GM12865 (cell line): ENCODE measurements at places on chromosomes 16 and 17.

- no peak for DNase-seq
These were observed 119.1 kb downstream of the CCDC182 start for GRCh38 chr17:57625957-57626356.

- no peak for DNase-seq
These were observed 113.0 kb downstream of the RBFOX3 start for GRCh38 chr17:79497777-79498348.

GRCh38 chr16:20016234-20016633, 57.5 kb downstream of the GPR139 start:
- no peak for DNase-seq

- no peak for DNase-seq
These were observed 62.4 kb downstream of the SOX9 start for GRCh38 chr17:72183194-72183685.

DNA sequence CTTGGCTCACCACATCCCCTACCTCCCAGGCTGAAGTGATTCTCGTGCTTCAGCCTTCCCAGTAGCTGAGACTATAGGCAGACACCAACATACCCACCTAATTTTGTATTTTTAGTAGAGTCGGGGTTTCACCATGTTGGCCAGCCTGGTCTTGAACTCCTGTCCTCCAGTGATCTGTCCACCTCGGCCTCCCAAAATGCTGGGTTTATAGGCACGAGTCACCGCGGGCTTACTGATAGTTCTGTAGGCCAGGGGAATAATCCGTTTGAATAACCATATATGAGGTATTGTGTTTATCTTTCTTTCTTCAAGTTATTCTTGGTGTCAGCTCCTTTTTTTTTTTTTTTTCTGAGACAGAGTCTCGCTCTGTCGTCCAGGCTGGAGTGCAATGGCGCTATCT, 7.7 kb downstream of the FAM234A start:
- DNase-seq, result no peak

DNA sequence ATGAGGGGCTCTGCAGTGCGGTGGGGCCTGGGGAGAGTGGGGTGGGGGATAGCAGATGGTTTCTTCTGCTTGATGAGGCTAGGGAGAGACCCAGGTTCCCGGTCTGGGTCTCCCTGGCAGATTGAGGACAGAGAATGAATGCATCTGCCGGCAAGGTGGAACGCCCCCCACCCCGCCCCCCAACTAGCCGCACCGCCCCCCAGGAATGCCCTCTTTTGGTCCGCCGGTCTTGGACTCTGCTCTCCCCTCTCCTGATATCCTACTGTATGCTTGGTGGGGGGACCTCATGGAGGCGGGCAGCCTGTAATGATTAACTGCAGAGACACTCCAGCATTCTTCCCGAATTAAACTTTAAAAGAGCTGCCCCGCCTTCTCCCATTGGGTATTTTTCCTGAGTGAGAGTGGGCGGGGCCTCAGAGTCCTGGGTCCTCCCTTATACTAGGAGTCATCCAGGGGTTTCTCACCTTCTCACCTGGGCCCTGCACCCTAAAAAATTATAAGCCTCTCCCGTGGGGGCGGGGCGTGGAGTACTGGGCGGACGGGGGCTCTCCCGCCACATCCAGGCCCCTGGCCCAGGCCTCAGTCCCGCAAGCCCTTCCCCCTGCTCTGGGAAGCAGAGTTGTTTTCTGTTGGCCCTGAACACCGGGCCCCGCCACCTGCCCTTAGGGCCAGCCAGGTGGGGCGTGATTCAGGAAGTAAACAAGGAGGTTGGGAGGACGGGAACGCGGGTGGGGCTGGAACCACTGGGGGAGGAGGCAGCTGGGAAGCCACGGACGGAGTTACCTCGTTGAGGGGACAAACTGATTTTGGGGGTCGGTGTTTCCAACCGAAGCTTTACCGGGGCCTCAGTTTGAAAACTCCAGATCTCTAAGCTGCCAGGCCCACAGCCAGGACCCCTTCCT, 1.5 kb downstream of the GRB7 start:
- DNase-seq, result no peak

GRCh38 chr16:17072104-17072503, 398.7 kb downstream of the XYLT1 start:
- DNase-seq, result peak; percentile 16

DNA sequence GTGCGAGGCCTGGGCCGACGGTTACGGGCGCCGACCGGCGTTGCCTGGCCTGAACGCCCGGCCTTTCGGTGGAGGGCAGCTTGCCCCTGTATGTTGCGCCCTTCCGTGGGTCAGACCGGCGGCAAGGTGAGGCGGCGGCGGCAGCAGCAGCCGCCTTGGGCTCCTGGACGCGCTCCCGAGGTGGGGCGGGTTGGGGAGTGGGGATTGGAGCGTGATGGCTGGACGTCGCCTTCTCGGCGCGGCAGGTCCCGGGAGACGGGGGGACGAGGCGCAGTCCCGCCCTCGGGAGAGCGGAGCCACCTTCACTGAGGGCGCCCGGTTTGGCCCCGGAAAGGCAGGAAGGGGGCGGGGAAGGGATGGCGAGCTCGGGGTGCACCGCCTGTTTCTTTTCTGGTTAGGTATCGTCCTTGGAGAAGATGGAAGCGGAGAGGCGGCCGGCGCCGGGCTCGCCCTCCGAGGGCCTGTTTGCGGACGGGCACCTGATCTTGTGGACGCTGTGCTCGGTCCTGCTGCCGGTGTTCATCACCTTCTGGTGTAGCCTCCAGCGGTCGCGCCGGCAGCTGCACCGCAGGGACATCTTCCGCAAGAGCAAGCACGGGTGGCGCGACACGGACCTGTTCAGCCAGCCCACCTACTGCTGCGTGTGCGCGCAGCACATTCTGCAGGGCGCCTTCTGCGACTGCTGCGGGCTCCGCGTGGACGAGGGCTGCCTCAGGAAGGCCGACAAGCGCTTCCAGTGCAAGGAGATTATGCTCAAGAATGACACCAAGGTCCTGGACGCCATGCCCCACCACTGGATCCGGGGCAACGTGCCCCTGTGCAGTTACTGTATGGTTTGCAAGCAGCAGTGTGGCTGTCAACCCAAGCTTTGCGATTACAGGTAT, 671 bp downstream of the DGKE start:
- DNase-seq, result peak; percentile 90

GRCh38 chr17:2874189-2874686, 78.0 kb downstream of the RAP1GAP2 start:
- DNase-seq, result no peak

- DNase-seq, result no peak
These were observed 238.0 kb downstream of the HS3ST3A1 start for GRCh38 chr17:13363771-13364170.

DNA sequence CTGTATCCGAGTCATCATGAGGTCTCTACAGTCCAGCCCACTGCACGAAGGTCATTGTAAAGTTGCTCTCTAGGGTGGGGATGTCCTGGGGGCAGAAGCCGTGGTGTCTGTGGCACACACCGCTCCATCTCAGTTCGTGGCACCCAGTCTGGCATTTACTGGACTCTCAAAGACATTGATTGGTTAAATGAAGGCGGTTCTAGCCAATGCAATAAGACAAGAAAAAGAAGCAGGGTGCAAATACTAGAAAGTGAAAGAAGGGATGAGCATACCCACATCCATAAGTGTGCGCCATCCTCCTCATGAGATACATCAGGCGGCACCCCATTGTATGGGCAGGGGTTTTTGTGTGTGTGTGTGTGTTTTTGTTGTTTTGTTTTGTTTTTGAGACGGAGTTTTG, 10.7 kb upstream of the ATP2A3 start:
- no peak for DNase-seq

DNA sequence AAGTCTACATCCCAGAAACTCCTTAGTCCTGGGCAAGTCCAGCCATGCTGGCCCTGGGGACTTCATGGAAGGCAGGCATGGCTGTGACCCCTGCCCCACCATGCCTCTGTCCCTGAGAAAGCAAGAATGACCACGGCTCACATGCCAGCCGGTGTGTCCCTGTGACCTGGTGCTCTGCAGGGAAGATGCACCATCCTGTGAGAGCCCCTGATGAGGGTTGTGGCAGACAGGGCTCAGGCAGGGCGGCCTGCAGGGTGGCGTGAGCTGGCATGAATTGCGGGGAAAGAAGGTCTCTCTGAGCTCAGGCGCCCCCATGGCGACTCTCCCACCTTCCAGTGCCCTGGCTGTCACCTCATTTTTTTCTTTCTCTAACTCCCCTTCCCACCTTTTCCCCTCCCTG, 260.3 kb downstream of the RBFOX3 start:
- no peak for DNase-seq

- no peak for DNase-seq
These were observed 30.7 kb downstream of the SLC43A2 start for GRCh38 chr17:1597861-1598342.

DNA sequence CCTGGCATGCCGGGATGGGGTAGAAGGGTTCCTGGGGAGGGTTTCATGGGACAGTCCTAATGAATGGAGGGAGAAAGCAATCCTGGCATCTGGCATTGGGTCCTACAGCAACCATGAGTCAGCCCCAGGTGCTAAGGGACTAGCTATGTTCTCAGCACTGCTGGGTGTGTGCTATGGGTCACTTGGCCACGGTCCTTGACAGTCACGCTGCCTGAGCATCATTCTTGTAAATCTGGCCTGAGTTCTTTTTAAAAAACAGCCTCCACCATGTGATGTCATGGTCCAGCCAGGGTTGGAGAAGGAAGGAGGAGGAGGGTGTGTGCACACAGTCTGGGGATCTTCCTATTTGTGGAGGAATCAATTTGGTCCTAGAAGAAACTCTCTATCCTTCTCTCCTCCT, 6.2 kb upstream of the RAMP2 start:
- no peak for DNase-seq

DNA sequence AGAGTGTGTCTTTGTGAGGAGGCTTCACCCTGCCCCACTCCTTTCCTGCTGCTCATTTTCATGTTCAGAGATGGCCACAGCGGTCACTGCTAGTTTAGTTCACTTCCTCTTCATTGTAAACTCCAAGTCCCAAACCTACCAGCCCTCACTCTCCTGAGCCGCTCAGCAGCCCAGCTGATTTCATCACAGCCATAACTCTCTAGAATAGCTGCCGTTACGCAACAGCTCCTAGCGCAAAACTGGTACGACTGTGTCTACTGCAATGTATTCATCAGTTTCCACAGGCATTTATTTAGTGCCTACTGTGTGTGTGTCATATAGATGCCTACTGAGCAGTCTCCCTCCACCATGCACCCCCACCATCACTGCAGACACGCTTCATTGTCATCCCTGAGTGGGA, 233.5 kb upstream of the RPL38 start:
- no peak for DNase-seq

DNA sequence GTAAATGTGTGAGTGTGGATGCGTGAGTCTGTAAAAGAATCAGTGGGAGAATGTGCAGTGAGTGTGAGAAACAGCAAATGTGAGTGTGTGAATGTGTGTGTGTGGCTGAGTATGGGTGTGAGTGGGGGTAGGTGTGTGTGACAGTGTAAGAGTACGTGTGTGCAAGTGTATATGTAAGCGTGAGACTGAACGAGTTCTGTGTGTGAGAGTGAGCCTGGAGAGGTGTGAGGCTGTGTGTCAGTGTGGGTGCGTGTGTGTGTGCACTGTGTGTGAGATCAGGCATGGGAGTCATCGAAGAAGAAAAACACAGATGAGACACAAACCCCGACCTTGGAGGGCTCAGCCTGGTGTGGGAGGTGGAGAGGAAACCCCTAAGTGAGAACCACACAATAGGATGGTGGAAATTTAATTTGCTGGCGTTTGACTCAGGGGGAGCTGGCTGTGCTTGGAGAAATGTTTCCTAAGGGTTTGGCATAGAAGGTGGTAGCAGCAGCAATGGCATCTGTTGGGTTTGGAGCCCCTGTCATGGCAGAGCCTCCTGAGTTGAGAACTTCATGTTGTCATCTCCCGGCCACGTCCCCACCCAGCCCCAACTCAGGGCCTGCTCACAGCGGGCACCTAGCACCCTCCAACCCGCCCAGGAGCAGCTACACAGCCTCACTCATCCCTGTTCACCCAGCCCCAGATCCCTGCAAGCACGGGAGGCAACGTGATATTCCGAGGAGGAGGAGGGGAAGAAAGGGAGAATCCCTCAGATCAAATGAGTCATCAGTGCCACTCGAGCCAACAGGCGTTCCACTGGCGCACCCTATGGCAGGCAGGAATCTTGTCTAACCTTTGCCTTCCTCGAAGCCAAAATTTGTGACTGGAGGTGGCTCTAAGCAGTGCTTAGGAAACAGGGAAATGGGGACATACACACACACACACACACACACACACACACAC, 14.3 kb upstream of the NUBP1 start:
- DNase-seq, result no peak

- DNase-seq, result peak; percentile 96
These were observed 22.1 kb downstream of the FCSK start for GRCh38 chr16:70476272-70477020.

GRCh38 chr17:68870161-68870826, 84.9 kb downstream of the ABCA8 start:
- DNase-seq, result no peak

- no peak for DNase-seq
These were observed 6.5 kb upstream of the DHX40 start for GRCh38 chr17:59558953-59559352.

DNA sequence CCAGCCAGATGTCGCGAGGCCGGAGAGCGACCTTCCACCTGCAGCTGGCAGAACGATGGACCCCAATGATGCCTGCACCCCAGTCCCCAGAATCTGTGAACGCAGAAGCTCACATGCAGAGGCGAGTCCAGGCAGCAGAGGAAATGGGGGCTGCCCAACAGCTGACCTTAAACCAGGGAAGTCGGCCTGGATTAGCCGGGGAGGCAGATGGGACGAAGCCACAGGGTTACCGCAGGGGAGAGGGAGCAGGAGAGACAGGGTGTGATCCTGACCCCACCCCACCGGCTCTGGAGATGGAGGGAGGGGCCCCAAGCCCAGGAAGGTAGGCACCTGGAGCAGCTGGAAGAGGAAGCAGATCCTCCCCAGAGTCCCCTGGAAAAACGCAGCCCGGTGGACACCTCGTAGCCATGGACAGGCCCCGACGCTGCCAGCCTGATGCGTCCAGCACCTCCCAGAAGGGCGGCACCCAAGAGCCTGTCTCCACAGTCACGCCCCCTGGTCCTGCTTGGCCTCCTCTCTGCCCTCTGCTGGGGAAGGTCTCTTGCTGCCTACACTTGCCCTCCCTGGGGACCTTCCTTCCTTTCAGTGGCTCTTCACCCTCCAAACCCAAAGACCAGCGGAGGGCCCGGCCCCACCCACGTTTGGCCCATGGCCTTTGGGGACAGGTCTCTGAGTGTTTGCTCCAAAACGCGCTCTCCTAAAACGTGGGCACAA, 37.3 kb downstream of the PIEZO1 start:
- DNase-seq, result peak; percentile 75

GRCh38 chr17:4033751-4034251, 69.6 kb upstream of the ATP2A3 start:
- no peak for DNase-seq
